ENCODE measurements at places on chromosomes 4 and X.

DNA sequence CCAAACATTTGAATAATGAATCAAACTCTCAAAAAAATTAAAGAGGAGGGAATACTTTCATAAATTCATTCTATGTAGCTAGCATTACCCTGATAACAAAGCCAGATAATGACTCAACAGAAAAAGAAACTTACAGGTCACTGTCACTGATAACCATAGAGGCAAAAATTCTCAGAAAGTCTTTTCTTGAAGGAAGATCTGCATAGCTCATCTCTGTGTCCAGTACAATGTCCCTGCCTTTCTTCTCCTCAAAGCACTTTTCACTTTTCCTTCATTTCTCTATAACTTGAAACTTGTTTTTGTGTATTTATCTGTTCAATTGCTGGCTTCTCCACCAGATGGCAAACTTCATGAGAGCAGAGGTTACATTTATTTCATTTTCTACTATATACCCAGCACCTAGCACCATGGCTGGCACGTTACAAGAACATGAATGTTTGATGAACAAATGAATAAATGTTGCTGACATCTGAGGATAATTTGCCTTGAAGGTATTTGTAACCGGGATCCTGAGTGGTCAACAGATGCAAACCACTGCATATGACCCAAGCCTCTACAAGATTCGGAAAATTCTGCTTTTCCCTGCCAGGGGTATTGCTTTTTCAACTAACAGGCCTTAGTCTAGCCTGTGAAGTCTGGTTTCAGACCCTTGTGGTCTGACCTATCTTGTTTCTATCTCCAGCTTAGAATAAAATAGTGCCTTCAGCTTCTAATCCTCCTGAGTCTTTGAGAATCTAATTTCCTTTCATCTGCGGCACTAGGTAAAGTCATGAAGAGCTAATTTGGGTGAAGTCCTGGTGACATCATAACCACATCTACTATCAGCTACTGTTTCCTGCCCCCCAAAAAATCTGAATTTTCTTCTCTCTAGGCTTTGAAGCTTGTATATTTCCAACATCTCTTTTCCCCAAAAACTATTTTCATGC is 52.5 kb upstream of the ANTXR2 start:
- DNase-seq, result peak; percentile 43

- no peak for DNase-seq
Observed at GRCh38 chrX:39626749-39627148, 471.0 kb downstream of the BCOR start.

DNA sequence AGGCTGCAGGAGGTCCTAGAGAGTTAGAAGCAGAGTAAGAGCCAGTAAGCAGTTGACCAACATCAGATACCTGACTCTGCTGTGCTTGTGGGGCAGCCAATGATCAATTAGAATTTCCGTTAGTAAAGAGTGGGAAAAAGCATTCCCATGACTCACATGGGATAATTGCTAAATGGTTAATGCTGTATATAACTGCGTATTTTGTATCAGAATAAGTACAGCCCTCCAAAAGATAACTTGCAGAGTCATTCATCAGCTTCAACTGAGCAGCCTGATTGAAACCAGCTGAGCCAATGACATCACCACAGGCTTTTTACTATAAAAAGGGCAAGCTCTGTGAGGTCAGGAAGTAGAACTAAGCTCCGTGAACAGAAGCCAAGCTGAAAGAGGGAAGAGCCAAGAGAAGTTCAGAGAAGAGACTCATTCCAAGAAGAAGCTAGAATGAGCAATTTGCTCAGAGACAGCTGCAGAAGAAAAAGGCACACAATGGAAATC is 67.9 kb downstream of the PPP3CA start:
- DNase-seq, result peak; percentile 99

DNA sequence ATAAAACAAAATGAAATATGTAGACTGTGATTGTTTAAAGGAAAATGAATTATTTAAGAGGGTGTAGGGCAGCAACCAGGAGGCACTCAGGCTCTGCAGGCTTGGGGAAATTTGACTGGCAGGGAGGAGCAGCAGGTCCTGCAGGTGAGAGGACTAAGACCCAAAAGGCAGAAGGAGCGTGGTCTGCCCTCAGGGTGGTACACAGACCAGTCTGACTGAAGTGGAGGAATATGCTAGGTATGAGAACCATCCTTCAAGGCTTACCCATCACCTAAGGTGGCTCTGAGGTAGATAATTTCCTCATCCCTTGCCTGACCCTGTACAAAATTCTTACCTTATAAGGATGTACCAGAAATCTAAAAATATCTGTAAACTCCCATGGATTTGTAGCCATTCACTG is 261.3 kb upstream of the RASGEF1B start:
- DNase-seq, result no peak
